CD4-positive, alpha-beta T cell treated with Interleukin-12 subunit alpha and Interleukin-12 subunit beta, for 1 hour (primary cell): ENCODE measurements at places on chromosomes 2 and 18.

- no peak for DNase-seq
These were observed 216.7 kb downstream of the GLI2 start for GRCh38 chr2:120952318-120952717.

GRCh38 chr2:29323301-29323700 lies 208.1 kb downstream of the CLIP4 start:
- DNase-seq = no peak

DNA sequence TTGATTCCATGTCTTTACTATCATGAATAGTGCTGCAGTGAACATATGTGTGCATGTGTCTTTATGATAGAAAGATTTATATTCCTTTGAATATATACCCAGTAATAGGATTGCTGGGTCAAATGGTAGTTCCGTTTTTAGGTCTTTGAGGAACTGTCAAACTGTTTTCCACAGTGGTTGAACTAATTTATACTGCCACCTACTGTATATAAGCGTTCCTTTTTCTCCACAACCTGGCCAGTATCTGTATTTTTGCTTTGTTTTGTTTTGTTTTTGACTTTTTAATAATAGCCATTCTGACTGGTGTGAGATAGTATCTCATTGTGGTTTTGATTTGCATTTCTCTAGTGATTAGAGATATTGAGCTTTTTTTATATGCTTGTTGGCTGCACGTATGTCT lies 641.6 kb downstream of the SUCLG1 start:
- DNase-seq = no peak

GRCh38 chr2:175621821-175622220 lies 380.2 kb downstream of the LNPK start:
- DNase-seq = no peak

GRCh38 chr2:134713606-134714005 lies 5.2 kb downstream of the TMEM163 start:
- no peak for DNase-seq

- no peak for DNase-seq
These were observed 568.1 kb upstream of the CRIM1 start for GRCh38 chr2:35787302-35788031.

DNA sequence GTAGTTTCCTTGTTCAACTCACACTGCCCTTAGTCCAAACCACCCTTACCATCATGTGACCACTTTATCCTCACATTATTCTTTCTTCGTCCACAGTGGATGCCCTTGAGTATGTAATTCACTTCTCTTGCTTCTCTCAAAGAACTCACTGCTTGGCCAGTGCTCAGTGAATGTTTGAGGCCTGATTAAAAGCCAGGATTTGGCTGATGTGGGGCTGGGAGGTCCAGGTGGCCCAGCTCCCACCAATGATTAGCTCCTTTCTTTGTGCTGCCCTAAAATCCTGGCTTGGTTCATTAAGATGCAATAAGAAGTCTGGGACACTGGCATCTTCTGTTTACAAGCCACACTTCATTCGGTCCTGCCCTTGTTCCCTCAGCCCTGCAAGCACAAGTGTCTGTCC lies 97.8 kb upstream of the CELF4 start:
- no peak for DNase-seq

DNA sequence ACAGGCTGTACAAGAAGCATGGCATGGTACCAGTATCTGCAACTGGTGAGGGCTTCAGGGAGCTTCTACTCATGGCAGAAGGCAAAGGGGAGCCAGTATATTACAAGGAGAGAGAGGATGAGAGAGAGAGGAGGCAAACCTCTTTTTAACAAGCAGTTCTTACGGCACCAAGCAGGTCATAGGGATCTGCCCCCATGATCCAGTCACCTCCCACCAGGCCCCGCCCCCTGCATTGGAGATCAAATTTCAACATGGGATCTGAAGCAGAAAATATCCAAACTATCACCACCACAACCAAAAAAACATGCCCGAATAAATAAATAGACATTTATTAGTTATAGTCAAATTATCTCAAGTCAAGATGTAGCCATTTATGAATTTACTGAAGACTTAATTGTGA lies 14.5 kb upstream of the SLC35F5 start:
- DNase-seq = no peak

GRCh38 chr2:180657054-180657453 lies 323.4 kb upstream of the UBE2E3 start:
- DNase-seq = no peak

DNA sequence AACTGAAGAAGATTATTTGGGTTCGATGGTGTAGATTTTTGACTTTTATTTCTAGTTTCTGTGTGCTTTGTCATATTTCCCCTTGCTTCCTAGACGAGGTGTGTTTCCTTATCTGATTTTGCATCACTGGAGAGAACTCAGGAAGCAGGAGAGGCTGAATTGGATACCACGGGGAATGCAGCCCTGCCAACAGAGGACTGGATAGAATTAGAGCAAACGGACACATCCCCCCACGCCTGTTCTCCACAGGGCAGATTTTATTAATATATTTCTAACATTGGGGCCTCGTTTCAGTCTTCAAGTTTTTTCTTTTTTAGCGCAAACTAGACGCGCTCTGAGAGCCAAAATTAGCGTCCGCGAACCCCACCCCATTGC lies 678 bp upstream of the VAPA start:
- no peak for DNase-seq

DNA sequence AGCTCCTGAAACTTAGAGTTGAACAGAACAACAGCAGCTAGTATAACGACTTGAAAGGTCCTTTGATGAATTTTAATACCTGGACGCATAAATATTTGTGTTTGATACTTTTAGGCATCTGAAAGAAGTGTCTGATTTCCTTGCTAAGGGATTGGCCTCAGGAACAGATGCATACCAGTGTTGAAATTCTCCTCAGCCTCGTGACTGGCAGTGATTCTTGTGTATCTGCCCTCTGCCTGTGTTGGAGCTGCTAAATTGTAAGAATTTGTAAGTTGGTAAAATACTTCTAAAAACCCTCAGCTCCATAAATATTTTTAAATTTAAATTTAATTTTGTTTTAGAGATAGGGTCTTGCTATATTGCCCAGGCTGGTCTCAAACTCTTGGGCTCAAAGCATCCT lies 22.4 kb upstream of the SCYGR1 start:
- no peak for DNase-seq

DNA sequence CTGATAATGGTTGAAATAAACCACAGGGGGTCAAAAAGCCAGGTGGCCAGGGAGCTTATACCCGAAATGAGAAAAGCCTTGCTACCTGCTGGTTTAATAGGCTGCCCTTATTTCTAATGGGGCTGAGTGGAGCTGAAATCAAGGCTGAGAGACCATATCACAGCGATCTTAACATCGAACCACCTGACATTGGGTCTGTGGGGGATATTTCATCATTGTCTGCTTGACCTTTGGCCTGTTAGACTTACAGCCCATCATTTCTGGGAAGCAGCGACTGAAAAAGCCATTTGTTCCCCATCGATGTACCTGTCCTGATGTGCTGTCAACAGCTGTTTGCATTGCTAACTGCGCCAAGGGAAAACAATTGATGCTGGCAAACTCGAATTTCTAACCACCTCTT lies 199.7 kb upstream of the SLC14A2 start:
- no peak for DNase-seq

- no peak for DNase-seq
These were observed 596.9 kb downstream of the DCC start for GRCh38 chr18:52936931-52937330.

DNA sequence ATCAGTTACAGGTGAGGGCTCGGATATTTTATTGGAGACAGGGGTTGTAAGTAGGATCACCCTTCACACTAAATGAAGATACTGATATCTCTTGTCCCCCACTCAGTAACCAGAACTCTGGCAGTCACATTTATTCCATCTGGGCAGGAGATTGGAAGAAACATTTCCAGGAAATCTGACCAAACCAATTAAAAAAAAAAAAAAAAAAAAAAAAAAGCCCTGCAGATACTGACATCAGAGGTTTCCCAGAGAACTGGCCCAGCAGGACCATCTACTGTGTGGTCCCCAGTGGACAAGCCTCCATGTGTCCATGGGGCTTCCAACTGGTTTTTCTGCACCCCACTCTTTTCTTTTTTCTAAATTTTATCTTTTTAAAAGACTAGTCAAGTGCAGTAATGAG lies 41.3 kb downstream of the SH2D6 start:
- no peak for DNase-seq

DNA sequence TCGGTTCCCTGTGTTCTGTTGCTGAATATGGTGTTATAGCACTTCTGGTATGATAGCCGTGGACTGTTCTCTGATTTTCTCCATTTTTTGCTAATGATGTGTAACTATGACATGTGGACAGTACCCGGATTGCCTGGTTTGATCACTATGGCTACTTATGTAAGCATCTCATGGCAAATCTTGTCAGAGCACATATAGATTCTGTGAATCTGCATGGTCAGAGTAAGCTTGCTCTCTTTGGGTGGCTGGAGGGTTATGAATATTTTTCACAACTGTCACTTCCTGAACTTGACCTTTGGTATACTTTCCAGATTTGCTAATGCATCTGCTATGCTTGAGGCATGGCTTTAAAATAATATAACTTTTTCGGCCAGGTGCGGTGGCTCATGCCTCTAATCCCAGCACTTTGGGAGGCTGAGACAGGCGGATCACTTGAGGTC lies 36.8 kb upstream of the ATP8B1 start:
- DNase-seq = no peak

GRCh38 chr2:120453635-120453998 lies 107.7 kb downstream of the INHBB start:
- no peak for DNase-seq

DNA sequence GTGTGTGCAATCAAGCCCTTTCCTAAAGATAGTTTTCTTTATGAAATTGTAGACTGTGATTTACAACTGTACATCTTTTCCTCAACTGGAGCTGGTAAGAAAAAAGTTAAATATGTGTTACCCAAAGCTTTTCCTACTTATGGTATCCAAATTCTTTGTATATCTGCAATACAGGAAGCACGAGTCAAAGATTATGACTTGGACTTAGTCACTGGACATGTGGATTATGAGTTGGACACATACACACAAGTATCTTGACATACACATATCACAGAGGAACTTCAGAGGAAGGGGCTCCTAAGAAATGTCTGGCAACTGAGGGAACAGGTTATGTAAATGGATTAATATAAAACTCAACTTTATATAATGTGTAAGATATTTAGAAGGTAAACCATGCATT lies 35.2 kb downstream of the PRELID3A start:
- DNase-seq = no peak

GRCh38 chr18:6613581-6613980 lies 115.9 kb upstream of the ARHGAP28 start:
- DNase-seq = no peak

GRCh38 chr2:240775905-240776304 lies 44.1 kb downstream of the KIF1A start:
- DNase-seq = no peak

- DNase-seq = no peak
These were observed 692 bp upstream of the POMC start for GRCh38 chr2:25169073-25169470.

DNA sequence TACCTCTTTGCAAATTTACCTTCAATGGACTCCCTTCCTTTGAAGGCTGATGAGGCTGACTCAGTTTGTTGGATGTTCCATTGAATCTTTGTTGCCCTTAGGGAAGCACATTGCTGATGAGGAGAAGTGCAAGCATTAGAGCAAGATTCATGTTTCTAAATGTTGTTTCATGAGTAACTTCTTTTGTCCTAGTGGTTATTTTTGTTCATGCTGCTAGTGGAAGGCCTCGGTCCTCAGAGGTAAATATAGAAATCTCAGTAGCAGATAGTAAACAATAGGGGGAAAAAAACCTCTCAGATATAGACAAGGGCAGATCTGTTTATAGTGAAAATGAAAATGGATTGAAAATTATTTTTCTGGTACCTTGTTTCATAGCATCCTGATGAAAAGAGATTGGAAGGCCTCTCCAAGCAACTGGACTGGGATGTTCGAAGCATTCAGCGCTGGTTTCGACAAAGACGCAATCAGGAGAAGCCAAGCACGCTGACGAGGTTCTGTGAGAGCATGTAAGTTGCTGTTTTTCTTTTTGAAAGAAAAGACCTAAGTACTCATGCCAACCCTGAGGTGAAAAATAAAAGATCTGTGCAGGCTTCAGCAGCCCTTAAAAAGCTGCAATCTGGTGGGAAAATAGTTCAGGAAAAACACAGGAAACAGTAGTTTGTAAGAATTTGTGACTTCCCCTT lies 104.9 kb downstream of the CERS6 start:
- DNase-seq = no peak

DNA sequence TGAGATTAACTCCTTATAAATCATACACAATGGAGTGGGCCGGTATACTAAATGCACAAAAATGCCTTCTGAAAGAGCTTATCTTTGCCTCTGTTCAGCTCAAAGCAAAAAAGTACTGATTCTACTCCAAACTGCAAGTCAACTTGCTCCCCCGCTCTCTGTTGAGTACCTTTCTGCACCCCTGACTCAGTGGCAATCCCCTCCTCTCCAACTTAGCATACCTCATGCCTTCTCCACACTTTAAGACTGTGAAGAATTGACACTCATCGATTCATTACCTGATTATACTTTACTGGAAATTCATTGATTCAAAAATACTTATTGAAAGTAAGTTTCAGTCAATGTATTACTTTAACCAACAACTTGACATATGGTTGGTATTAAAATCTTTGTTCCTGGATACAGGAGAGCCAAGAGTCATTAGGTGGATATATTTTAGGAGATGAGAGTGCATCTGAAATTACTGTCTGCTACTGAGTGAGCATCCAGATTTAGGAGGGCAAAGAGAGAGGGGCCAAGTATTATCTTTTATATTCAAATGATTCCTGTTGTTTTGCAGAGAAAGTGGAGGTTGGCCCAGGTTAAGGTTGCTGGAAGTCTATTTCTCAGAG lies 187.7 kb downstream of the ICOS start:
- no peak for DNase-seq

- no peak for DNase-seq
These were observed 31.1 kb downstream of the GREB1 start for GRCh38 chr2:11564816-11565567.

- DNase-seq = no peak
These were observed 29.6 kb upstream of the ALPP start for GRCh38 chr2:232348936-232349335.

DNA sequence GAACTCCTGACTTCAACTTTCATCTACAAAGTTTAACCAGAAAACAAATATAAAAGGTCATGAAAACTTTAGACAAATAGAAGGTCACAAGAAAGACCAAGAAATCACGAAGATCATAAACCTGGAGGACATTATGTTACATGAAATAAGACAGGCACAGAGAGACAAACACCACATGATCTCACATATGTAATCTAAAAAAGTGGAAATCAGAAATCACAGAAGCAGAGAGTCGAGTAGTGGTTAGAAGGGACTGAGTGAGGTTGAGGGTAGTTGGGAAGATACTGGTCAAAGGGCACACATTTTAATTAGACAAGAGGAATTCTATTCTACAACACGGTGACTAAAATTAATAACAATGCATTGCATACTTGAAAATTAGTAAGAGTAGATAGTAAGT lies 1.4 kb downstream of the GCFC2 start:
- no peak for DNase-seq

DNA sequence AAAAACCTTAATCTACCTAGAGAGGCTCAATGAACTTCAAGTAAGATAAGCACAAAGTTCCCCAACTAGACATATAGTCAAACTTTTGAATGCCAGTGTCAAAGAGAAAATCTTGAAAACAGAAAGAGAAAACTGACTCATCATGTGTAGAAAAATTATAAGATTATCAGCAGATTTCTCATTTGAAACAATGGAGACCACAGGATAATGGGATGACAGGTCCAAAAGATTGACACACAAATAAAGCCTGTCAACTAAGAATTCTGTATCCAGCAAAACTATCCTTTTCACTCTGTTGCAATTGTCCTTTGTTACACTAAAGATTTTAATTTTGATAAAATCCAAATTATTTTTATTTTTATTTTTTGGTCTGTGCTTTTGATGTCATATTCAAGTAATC lies 61.6 kb downstream of the COPS8 start:
- DNase-seq = no peak

- no peak for DNase-seq
These were observed 21.9 kb downstream of the DHRS9 start for GRCh38 chr2:169091256-169091655.
